ENCODE measurements at places on chromosomes 1 and 21. TPM values are rescaled to one million over a fixed set of nuclear protein-coding genes. Genes with fewer than 3 reads are reported as not detected.

DNA sequence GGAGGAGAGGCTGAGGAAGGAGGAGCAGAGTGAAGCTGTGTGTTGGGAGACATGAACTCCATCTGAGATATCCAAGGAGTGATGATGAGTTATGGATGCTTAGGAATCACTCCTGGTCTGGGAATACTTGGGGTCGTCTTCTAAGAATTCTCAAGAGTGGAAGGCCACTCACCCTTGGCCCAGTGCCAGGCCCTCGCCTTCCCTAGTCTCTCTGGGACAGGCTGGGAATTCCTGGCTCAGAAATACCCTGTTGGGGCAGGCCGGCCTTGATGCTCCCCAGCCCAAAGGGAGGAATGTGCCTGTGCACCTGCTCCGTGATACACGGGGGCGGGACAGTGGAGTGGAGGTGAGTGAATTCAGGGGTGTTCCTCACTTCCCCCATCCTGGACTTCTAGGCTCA, 12.6 kb upstream of the LMNA start:
- DNase-seq: peak; percentile 54

GRCh38 chr21:26471099-26471471, 102.0 kb downstream of the CYYR1 start:
- no peak for DNase-seq

DNA sequence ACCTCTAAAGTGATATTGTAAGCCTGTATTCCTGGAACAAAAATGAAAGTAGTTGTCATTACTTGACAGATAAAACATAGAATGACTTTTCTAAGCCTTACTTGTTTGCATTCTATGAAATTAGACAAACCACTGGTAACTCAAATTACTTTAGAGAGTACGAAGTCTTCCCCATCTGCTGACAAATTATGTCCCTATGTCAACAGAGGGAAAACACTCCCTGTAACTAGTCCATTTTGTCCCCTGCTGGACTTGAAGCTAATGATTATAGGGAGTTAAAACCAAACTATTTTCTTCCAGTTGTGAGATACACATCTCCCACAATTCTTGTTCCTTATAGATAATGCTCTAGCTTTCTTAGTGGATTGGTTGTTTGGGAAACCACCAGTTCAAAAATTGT, 39.6 kb downstream of the GREM2 start:
- DNase-seq: no peak

DNA sequence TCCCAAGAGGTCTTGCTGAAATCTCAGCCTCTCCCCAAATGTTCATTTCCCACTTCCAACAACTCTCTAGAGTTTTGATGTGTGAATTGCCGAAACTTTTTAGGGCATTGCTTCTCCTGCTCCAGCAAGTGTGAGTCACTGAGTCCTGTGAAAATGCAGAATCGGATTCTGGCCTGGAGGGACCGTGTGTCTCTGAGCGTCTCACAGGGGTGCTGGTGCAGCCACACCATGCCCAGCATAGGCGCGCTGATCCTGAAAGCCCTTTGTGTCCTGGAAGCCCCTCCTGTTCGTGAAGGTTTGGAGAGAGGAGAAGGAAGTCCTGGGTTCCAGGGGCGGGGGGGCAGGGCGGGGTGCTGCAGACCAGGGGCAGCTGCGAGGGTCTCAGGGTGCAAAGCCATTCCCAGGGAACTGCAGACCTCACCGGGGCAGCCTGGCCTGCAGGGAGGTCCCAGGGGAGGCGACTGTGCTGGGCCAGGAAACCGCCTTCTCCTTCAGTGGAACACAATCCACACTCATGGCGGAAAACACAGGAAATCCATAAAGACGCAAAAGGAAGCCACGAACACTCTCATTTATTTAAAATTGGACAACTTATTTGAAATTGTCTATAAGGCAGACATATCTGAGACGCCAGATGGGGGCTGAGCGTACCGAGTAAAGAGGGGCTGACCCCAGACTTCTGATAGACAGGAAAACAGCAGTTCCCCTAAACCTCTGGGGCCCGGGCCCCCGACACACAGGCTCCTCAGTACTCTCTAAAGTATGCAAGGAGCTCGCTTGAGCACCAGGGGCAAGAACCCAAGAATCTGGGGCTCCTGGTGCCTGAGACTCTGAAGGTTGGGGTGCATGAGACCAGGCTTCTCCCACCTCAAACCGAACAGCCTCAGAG, 43.5 kb upstream of the ADARB1 start:
- no peak for DNase-seq

DNA sequence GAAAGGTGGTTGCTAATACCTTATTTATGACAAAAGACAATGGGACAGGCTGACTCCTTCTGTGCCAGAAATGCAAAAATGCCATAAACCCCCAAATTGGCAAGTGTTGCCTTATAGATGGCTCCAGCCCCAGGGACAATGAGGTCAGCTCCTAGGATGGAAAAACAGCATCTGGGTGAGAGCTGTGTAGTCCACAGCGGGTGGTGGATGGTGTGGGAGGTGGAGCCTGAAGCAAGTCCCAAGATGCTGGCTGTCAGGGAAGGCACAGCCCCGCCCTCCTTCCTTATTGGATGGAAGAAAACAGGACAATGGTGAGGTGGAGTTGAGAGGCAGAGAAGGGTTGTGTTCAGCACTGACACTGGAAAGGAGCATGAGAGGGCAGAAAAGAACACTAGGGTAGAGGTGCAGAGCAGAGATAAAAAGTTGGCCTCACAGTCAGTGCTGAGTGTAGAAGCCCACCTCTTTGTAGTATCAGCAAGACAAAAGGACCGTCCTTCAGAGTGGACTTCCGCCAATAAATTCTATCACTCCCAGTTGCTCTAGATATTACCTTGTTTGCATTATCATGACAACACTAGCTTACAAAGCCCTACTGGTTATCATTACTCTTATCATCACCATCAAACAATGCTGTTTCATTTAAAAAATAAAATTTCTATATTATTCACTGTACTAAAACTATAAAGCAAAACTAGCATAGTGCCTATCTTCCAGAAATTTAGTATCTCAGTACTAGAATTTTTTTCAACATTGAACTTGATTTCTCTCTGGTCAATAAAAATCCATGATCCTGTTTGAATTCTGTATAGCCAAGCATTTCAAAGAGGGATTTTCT, 3.7 kb upstream of the SDE2 start:
- DNase-seq: peak; percentile 64

- DNase-seq: no peak
These were observed 1.5 kb upstream of the CLCNKA start for GRCh38 chr1:16020325-16020724.

DNA sequence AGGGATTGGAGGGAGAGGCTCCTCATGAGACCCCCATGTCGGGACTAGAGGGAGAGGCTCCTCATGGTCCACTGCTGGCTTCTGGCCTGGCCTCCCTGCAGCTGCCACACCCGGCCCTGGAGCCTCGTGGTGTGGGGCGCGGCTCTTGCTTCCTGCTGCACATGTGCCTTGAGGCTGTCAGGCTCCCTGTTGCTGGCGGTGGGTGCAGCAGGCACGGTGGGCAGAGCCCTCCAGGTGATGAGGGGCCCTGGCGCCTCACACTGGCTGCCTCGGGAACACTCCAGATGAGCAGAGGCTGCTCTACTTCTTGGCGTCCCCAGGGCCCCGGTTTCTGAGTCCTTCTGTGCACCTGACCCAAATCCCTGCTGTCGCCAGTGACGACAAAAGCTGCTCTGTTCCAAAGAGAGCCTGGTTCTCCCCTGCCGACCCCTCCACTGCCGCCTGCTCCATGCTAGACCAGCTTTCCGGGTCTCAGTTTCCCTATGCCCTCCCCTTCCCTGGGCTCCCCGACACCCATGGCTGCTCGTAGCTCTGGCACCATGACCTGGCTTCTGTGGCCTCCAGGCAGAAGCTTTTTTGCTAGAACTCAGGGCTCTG, 9.7 kb upstream of the ATAD3B start:
- DNase-seq: no peak

DNA sequence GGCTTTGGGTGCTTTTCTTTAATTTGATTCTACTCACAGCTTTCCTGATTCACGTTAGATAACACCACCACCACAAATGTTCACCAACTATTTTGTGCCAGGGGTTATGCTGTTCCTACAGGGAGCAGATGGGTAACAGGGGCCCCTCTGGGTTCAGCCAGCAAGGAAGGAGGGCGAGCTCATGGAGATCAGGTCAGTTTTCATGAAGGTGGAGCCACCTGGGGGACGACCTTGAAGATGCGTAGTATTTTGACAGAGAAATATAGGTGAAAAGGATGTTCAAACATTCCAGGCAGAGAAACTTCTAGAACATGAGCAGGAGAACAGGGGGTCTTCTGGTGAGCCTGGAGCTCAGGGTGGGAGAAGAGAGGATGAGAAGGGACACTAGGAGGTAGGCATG, 28.9 kb downstream of the KIAA0040 start:
- DNase-seq: no peak

DNA sequence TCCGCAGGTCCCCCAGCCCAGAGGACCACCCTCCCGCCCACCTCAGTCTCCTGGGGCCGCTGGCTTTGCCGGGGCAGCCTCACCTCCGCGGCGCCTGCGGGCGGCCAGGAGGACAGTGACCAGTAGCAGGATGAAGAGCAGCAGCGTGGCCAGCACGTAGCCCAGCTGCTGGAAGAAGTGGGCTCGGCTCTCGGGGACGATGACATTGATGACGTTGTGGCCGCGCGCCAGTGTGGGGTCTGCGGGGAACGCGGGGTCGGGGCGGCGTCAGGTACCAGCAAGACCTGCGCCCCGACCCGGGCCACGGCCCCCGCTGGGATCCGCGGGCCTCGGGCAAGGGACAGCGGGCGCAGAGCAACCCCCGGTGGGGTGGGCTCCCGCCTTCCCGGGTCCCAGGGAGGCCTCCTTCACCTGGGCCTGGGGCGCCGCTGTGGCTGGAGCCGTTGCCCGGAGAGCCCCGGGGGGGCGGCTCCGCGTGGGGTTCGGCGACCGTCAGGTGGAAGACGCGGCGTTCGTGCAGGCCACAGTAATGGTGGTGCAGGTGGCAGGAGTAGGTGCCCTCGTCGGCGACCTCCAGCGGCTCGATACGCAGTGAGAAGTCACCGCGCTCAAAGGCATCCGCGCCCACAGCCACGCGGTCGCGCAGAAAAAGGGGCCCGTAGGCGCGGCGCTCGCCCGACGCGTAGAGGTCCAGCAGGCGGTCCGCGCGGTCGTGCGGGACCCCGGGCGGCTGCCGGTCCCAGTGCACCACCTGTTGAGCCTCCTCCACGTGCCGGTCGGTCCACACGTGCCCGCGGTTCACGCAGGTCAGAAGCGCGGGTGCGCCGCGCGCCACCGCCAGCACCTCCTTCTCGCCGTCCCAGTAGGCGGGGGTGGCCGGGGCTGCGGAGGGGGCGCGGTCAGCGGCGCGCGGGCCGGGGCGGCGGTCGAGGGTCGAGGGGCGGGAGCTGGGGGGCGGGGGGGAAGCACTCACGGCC, 3.8 kb downstream of the MXRA8 start:
- no peak for DNase-seq

GRCh38 chr1:211641044-211641800, 34.2 kb downstream of the NEK2 start:
- DNase-seq: no peak

DNA sequence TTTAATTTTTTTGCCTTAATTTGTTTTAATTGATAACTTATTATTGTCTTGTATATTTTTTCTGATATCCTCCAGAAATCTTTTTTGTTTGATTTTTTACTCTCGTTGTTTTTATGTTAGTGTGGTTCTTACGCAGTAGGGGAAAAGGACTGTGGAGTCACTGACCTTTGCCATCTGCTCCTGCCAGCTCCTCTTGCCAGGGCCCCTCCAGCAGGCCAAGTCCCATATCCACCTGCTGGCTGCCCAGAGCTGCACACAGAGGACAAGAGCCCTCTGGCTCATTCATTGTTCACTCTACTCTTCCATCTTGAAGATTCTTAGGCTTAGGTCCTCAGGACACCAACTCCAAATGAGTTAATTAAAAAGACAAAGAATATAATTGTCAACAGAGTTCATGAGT, 316.4 kb upstream of the DUSP10 start:
- no peak for DNase-seq

DNA sequence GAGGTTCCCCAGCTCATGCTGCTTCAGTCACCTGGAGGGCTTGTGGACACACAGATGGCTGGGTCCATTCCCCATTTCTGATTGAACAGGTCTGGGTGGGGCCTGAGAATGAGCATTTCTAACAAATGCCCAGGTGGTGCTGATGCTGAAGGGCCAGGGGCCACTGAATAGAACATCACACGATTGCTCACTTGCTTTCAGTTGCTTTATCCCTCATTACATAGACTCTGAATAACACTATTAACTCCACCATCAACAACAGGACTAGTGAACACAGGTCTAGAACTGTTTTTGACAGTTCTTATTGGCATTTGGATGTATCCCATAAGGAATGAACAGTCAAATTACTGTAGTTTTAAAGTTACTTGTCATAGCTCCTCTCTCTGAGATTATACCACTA, 12.1 kb downstream of the TRAPPC10 start:
- DNase-seq: no peak

DNA sequence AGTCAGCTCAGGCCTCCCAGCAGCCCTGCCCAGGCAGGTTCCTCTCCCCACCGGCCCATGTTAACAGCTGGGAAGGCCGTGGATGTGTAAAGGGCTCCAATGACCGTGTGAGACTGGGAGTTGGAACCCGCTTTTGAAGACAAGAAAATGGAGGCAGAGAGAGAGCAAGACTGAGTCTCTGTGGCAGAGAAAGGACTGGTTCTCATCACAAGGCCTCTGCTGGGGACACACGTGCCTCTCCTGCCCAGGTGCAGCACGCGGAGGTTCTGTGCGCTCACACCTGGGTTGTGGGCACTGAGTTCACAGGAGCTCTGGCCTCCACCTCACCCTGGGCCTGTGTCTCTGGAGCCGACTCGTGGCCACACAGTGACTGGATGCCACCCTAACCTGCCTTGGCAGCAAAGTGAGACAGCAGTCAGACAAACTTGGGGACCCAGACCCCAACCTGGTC, 27.0 kb downstream of the RUNX3 start:
- no peak for DNase-seq

The GPR25 gene
- not detected for total RNA-seq

The ARTN gene
- not detected for total RNA-seq

The TTC22 gene
- total RNA-seq: 27.6 TPM

The RPL22 gene
- 132 TPM for total RNA-seq

The HPCA gene
- total RNA-seq: 0.79 TPM

The TMEM9 gene
- 140 TPM for total RNA-seq

The SLC1A7 gene
- total RNA-seq: 3.1 TPM

The FYB2 gene
- total RNA-seq: not detected

The TMPRSS2 gene
- total RNA-seq: 28.4 TPM

The AMY1A gene
- not detected for total RNA-seq

The ETV3L gene
- not detected for total RNA-seq

The CRYAA gene
- total RNA-seq: not detected

The KRTAP10-7 gene
- total RNA-seq: not detected

The TFF3 gene
- total RNA-seq: 71.8 TPM
